ENCODE measurements at places on chromosomes 2 and 18.

DNA sequence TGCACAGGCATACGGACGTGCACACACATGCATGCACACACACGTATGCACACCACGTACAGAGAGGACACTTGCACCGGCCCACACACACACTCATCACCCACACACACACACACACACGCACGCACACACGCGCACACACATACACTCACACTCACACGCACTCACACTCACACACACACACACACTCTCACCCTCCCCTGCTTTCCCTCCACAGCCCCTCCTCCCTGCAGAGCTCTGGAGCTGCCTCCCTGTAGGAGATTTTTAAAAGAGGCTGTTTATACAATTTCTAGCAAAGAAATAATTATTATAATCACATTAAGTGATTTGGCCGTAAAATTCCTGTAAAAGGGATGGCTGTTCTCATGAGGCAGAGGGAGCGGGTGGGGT is 36.5 kb upstream of the SNED1 start:
- DNase-seq, result no peak

- DNase-seq, result peak; percentile 93
Observed at GRCh38 chr2:223041527-223042109, 10.4 kb upstream of the KCNE4 start.

DNA sequence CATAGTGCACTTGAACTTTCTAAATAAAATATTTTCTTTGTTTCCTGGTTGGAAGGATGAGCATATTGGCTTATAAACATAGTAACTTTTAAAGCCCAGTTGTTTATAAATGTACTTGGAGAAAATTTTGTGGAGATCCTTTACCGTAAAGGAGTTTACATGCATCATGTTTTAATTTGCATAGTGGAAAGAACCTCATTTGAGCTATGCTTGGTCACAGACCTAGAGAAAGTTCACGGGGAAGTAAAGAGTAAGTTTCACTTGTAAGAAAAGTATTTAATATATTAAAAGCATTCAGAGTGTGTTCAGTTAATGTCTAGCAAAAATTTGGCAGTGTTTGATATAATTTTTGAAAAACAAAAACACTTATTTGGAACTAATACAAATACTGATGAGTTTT is 45.3 kb downstream of the PIKFYVE start:
- DNase-seq, result no peak

- DNase-seq, result no peak
Observed at GRCh38 chr2:152874955-152875354, 156.5 kb downstream of the ARL6IP6 start.

- DNase-seq, result no peak
Observed at GRCh38 chr2:15559379-15560139, 1.6 kb downstream of the NBAS start.

GRCh38 chr2:189177251-189177840 is 2.2 kb downstream of the COL5A2 start:
- DNase-seq, result no peak

DNA sequence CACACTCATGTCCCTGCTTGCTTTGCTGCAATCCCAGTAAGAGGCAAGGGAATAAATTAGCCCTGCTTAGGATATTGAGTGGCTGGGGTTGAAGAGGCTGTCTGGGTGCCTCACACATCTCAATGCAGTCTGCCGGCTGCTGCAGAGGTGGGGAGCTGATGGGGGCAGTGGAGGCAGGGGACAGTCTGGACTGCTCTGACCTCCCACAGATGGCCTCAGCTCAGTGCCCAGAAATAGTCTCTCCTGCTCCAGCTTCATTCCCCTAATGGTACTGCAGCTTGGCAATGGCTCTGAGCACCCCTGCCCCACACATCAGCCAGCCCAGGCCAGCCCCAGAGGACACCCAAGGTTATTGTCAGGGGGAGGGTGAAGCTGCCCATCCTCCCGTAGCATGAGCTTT is 21.5 kb upstream of the TNS1 start:
- DNase-seq, result no peak

DNA sequence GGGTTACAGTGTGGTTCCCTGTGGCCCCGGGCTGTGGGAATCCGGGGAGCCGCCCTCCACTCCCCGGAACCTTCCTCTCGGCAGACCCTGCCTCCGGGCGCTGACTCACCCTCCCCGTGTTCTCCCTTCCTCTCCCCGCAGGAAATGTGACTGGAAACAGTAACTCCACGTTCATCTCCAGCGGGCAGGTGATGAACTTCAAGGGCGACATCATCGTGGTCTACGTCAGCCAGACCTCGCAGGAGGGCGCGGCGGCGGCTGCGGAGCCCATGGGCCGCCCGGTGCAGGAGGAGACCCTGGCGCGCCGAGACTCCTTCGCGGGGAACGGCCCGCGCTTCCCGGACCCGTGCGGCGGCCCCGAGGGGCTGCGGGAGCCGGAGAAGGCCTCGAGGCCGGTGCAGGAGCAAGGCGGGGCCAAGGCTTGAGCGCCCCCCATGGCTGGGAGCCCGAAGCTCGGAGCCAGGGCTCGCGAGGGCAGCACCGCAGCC is 59.5 kb downstream of the TNFRSF11A start:
- no peak for DNase-seq

DNA sequence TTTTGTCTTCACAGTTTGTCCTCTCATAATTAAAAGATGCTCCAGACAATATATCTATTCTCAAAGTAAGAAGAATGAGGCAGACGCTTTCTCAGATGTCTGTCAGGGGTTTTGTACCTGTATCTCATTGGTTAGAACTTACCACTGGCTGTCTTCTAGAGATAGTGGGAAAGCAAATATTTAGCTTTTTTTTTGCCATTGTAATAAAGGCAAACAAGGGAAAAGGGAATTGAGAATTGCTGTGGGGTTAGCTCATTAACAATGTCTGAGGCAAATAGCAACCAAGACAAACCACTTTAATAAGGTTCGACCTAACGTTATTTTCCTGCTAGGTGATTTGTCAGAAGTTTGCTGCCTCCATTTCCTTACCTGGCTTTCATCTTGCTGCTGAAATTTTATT is 30.0 kb downstream of the ZNF638 start:
- DNase-seq, result no peak

- no peak for DNase-seq
Observed at GRCh38 chr2:218799990-218800389, 18.0 kb downstream of the CYP27A1 start.

- DNase-seq, result no peak
Observed at GRCh38 chr18:54696616-54697293, 105.7 kb downstream of the DYNAP start.

DNA sequence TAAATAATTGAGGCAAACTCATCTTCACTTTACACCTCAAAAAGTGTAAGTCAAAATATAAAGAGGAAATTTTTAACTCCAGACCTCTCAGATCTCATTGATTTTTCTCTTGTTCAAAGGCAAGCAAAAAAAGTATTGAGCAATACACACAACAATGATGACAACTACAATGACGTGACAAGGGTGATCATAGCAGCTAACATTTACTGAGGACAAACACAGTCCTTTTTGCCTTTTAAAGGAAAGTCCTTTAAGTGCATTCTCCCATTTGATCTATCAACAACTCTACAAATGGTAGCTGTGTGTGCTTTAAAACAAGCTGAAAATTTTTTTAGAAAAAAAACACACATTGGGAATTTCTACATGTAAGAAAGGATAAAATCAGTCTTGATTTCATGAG is 123.5 kb upstream of the CTAGE1 start:
- DNase-seq, result no peak

DNA sequence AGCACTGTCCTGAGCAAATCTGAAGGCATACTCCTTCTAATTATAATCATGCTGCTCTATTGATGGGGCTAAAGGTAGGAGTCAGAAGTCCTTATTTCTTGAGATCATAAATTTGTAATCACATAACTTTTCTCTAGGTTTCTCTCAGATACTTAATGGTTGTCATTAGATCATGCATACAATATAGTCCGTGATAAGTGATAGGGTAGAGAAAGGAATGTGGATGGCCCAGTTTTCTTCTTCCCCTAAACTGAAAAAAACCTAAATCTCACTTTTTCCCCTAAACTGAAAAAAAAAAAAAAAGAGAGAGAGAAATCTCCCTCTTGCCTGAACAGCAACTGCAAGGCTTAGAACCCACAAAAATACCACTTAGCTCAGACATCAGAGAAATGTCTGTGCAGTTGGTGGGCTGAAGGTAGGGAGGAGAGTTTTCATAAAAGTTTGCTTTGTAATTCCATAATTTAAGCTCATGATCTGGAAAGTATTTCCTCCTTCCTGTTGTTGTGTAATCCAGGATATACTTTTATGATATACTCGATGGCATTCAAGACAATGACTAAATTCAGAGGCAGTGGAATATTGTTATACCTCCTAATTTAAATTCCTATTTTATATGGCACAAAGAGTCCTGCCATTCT is 79.3 kb upstream of the ITPRID2 start:
- DNase-seq, result no peak

DNA sequence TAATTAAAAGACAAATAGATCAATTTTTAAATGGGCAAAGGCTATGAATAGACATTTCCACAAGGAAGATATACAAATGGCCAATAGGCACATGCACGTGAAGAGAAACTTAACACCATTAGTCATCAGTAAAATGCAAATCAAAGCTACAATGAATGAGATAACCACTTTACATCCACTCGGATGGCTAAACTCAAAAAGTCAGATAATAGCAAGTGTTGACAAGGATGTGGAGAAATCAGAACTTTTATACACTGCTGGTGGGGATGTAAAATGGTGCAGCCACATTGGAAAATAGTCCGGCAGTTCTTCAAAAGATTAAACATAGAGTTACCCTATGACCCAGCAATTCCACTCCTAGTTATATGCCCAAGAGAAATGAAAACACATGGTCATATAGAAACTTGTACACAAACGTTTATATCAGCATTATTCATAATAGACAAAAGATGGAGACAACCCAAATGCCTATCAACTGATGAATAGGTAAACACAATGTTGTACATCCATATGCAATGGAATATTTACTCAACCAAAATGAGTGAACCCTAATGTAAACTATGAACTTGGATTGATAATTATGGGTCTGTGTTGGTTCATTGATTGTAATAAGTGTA is 51.1 kb downstream of the SMAD7 start:
- no peak for DNase-seq

- DNase-seq, result no peak
Observed at GRCh38 chr2:82476094-82476493, 1983.0 kb downstream of the SUCLG1 start.

- no peak for DNase-seq
Observed at GRCh38 chr18:75977081-75977480, 518.0 kb downstream of the ZNF516 start.

DNA sequence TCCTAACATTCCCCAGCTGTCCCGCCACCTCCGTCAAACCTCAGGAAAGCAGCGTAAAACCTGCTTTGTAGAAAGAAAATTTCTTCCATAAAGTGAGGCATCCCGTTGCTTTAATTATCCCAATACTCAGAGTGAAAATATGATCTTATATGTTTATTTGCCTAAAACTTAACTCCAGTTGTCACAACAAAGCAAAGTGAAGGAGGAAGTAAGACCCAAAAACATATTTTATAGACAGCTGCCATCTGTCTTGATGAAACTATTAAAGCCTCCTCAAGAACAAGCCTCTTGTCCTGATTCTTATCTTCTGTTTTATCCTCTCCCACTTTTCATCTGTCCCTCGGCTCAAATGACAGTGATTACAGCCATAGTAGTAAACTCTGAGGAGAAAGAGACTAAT is 28.9 kb upstream of the LPIN2 start:
- no peak for DNase-seq

DNA sequence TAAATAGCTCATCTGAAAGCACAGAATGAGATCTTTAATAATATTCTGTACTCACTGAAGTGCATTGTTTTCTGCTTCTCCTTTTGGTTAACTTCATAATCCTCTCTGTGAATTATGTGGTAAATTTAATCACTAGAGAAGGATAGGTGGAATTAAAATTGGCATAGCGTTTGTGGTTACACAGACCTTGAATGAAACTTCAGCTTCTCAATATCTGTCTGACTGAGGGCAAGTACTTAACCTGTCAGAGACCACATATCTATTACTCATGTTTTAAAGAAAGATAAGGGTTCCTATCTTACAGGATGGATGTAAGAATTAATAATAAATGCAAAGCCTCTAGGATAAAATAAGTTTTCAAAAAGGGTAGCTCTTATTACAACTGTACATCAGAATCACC is 861.8 kb downstream of the TRIB2 start:
- DNase-seq, result no peak

GRCh38 chr2:98605076-98605475 is 3.2 kb downstream of the COA5 start:
- no peak for DNase-seq

DNA sequence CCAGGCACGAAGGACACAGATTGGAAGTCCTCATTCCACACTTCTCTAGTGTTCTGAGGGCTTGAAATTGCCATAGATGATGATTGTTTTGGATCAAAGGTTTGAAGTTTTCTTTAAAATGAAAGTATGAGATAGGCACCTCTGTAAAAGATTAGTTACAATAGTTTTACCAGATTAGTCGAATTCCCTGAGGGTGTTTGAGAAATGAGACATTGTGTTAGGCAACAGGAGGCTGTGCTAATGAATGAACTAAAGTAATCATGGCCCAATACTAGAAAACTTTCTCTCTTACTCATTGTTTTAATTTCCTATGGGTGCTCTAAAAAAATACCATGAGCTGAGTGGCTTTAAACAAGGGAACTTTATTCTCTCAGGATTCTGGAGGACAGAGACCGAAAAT is 421.7 kb downstream of the RNF144A start:
- DNase-seq, result no peak

DNA sequence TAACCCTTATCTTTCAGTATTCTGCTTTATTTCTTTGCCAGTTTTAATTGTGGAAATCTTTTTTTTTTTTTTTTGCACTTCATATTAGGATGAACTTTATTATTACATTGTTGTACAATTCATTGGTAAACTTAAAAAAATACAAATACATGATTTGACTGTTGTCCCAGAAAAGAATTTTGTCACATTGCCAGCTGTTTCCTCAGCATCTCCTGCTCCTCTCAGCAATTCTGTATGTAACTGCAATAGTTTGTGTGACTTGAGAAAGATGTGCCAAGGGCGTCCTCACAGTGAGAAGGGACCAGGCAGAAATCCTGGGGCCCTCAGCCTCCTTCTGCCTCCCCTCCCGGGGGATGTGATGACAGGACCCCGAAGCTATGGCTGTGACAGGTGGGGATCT is 254.4 kb downstream of the NBAS start:
- no peak for DNase-seq

GRCh38 chr2:85902496-85902895 is 13.7 kb upstream of the ST3GAL5 start:
- DNase-seq, result no peak

DNA sequence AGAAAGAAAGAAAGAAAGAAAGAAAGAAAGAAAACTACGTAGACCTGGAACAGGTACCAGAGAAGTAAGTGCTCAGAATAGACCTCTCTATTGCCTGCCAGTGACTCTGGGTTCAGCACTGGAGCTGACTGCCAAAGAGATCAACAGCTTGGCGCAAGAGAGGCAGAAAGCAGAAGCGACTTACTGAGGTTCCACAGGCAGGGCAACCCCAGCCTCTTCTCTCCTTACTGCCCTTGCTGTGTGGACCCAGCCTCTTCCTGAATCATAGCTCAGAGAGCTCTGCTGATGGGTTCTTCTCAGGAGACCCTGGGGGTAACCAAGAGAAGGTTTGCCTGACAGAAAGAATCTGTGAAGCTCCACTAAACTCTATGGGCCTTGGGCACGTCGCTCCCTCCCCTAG is 7.1 kb downstream of the CAPN13 start:
- DNase-seq, result no peak

- DNase-seq, result no peak
Observed at GRCh38 chr2:23762141-23762540, 164.8 kb downstream of the ATAD2B start.

GRCh38 chr2:197045115-197045514 is 118.6 kb upstream of the PGAP1 start:
- no peak for DNase-seq

GRCh38 chr2:37361994-37362698 is 17.7 kb downstream of the QPCT start:
- no peak for DNase-seq

Data from AG04450 (cell line).